Effector memory CD4-positive, alpha-beta T cell (primary cell): ENCODE measurements at places on chromosomes 5 and 9.

DNA sequence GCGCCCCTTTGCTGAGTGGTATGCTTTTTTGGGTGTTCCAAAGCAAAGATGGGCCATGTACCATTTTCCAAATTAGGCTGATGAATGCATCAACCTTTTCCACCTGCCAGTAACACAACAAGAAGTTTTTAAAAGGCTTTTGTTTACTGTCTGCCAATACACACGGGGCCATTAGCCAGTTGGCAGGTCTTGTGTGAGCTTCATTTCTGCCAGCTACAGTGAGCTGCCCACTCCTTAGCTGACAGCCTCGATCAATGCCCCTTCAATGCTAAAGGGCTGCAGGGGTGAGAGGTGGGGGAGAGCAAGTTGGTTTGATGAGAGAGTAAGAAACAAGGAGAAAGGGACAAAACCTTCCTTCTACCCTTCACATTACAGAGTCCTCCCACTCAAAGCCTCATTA lies 128.7 kb downstream of the C5orf15 start:
- H3K4me3 ChIP-seq: no peak overlapping the region
- H3K27me3 ChIP-seq: no peaks in the 10 kb centered on the region
- H3K36me3 ChIP-seq: no peaks in the 10 kb centered on the region
- no peak overlapping the region for H3K27ac ChIP-seq
- no peaks in the 10 kb centered on the region for H3K4me1 ChIP-seq

DNA sequence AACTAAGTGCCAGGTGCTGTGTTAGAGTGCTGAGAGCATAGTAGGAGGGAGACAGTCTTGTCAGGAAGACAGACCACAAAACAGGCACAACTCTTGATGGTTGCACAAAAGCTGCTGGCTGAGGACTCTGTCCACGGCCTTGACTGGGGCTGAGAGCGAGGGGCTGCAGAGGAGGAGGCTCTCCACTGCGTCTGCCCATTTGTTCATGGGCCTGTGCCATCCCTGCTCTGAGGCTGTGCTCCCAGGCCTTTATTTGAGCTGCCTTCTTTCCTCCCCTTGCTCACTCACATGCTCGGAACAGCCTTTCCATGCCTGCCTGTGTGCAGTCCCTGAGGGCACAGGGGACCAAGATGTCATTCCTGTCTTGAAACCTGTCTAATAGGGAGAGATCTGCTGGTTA lies 147.8 kb downstream of the CACNA1B start:
- no peaks in the 10 kb centered on the region for H3K4me1 ChIP-seq
- no peak overlapping the region for H3K4me3 ChIP-seq
- no peak for DNase-seq
- H3K27me3 ChIP-seq: peaks cover 6% of the 10 kb centered on the region

- no peak overlapping the region for H3K4me3 ChIP-seq
- H3K27me3 ChIP-seq: no peaks in the 10 kb centered on the region
- H3K27ac ChIP-seq: no peak overlapping the region
- H3K4me1 ChIP-seq: no peaks in the 10 kb centered on the region
These were observed 30.7 kb upstream of the MYOT start for GRCh38 chr5:137836997-137837396.

DNA sequence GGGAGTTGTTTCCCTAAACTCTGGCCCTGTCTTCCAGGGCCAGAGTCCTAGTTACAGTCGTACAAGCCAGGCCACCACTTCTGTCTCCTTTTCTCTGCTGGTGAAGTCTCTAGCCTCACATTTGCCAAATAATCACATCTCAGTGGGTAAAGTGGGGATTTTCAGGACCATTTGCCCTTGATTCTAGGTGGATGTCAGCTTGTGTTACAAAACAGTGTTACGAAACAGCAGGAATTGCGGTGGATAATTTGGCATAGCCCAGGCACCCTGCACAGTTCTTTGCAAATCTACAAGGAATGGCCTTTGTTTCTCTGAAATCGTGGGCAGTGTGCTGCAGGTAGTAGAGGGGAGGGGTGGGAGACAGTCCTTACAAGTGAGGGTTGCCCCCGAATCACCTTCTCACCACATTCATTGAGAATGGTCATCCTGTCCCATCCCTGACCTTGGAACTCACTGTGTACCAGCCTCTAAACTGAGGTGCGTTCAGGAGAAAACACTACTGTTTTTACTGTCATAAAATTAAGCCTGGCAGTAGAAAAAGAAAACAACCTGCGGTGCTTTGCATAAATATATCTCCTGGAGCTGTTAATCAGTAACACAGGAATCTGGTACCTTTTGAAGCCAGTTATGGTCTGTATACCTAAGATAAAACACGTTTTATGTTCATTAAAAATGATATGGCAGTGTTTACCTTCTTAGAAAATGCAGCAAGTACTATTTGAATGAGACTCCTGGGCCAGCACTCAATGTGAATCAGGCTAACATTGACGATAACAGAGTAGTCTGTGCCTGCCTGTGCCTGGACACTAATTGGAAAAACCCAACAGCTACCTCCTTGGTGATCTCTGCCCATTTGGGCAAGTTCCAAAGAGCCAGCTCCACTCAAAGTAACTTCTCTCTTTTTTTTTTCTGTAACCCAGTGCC lies 44.3 kb downstream of the CYSTM1 start:
- H3K36me3 ChIP-seq: no peaks in the 10 kb centered on the region
- H3K27ac ChIP-seq: no peak overlapping the region
- H3K4me3 ChIP-seq: no peak overlapping the region
- no peaks in the 10 kb centered on the region for H3K4me1 ChIP-seq
- DNase-seq: no peak

DNA sequence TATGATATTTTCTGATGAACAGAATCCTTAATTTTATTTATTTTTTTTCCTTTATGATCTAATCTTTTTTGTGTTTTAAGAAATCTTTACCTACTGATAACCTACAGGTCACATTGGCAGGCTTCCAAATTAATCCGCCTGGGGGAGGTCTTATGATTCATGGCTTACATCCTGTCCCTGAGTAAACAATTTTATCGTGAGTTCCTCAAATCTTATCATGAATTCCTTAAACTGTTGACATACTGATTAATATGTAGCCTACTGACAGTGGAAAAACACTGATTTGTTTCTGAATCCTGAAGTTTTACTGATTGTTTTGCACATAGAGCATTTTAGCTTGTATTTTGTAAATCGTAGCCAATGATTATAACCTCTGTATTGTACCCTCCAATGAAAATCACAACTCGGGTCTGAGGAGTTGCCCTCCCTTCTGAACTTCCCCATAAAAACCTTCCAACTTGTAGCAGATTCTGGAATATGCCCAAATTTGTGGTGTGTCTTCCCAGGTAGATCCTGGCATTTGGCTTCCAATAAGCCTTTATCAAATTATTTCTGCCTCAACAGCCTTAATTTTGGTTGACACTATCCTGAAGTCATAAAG lies 105.6 kb downstream of the VCAN start:
- no peak for DNase-seq
- no peak overlapping the region for H3K4me3 ChIP-seq
- no peaks in the 10 kb centered on the region for H3K36me3 ChIP-seq
- no peaks in the 10 kb centered on the region for H3K4me1 ChIP-seq
